ENCODE measurements at places on chromosomes 12 and 14.
A peak's percentile ranks its signal among the peaks of the same experiment; 100 is the strongest.

DNA sequence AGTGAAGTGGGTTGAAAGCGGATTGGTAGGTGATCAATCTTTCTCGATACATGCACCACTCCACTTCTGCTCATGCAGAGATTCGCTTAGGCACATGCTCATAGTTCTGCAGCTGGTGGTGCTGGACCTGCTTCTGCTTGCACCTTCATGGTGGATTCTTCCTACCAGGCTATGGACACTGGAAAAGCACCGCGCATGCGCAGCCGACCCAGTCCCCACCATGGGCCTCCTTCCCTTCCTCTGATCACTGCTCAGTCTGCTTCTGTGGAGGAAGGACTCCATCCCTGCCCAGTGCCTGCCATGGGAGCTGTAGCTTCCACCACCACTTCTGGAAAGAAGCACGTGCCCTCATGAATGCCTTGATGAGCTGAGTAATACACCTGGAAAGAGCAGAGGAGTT lies 61.8 kb upstream of the PTPRQ start:
- DNase-seq: no peak

DNA sequence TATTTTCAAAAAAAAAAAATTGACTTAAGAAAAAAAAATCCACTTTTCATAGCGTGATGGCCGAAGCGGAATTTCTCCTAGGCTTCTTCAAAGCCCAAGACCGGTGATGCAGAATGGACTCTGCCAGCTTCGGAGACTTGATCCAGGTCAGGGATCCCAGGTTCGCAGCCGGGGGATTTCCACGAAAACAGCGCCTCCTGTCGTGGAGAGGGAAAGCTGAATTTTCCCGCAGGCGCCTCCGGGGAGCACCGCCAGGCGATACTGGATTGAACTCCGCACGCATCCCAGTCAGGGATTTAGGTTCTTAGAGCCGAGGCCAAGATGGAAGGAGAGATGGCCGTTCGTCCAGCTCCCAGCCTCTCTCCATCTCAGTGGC lies 2.1 kb downstream of the TTC6 start:
- DNase-seq: no peak

DNA sequence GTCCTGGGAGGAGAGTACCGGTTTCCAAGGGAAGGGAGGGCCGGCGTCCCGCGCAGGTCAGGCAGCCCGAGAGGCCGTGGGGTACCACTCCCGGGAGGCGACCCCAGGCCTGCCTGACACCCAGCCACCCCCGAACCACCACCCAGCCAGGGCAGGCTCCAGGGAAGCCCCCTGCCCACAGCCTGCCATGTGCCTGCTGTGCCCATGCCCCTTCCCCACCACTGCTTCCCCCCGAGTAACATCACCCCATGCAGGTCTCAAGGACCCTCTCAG lies 2.3 kb downstream of the NUDT14 start:
- DNase-seq: no peak

- DNase-seq: no peak
Observed at GRCh38 chr14:73776194-73776537, 62.0 kb upstream of the PNMA1 start.

DNA sequence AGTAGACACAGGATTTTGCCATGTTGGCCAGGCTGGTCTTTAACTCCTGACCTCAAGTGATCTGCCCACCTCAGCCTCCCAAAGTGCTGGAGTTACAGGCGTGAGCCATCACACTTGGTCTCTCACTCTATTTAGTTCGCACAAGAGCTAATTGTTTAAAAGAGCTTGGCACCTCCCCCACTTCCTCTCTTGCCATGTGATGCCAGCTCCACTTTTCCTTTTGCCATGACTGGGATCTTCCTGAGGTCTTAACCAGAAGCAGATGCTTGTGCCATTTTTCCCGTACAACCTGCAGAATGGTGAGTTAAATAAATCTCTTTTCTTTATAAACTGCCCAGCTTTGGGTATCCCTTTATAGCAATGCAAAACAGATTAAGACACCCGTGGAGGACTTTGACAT lies 200.1 kb upstream of the FRMD6 start:
- DNase-seq: no peak

DNA sequence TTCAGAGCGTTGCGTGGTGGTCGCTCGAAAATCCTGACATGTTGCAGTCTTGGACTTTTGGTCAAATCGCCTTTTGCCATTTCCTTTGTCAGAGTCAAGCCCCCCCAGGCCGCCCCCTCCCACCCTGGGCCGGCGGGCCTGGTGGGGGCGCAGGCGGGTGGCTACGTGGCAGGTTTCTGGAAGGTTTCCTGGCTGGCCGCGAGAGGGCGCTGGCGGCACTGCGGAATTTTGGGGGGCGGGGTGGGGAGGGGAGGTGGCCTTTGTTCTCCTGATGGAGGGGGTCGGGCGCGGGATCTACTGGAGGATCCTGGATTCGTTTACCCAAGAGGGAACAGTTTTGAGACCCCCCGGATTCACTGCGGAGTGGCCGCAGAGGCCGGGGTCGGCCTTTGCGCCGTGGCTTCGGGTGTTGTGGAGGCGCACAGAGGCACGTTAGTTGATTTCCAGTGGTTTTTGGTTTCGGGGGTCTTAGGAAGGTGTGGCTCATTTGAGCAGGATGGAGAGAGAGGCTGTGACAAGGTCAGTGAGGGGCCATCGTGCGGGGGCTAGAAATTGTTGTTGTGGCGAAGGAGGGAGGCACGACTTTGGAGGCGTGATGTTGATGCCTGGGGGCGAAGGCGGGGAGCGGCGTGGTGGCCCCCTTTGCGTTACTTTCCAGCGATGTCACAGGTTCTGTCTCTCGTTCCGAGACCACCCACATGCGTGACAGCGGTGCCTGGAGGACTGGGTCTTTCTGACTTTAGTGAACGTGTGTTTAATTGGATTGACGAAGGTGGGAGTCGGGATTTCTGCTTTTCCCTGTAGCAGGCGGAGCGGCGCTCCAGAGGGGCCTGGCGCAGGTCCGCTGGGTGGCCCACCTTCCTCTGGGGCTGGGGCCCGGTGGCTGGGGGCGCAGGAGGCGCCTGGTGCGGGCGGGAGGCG lies 1.4 kb downstream of the MEG3 start:
- DNase-seq: no peak

DNA sequence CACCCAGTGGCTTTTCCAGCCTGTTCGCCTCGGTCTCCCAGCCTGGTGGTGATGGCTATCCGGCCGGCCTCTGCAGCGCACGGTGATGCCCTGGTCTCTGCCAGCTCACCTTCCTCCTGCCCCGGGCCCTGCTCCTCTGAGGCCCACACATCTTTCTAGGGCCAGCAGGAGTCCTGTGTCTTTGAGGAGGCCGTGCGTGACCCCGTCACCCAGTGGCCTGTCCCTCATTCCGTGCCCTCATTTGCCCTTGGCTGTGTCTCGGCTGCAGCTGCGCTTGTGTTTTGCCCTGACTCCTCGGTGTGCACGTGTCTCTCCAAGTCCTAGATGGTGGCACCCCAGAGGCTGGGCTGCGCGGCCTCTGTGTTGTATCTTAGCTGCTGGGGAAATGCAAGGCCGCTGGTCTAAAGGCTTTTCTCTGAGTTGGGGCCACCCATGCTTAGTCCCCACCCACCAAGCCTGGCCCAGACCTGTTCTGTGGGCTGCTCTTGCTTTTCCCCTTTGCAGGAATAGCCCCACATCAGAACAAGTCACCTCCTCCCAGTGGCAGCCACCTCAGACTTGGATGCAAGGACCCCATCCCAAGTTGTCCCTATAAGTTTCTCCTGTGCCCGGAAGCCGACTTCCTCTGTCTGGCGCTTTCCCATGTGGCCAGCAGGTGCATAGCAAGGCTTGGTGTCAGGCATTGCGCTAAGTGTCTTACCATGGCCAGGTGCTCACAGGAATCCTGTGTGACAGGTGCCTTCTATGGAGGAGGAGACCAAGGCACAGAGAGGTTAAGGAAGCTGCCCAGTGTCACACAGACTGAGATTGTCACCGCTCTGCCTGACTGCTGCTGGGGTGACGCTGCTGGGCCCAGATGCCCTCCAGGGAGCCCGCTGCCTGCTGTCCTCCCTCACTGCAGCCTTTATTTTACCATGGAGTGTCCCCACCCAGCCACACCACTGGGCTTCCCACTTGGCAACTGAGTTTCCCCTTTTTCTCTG lies 64.5 kb downstream of the TSPAN9 start:
- DNase-seq: no peak

DNA sequence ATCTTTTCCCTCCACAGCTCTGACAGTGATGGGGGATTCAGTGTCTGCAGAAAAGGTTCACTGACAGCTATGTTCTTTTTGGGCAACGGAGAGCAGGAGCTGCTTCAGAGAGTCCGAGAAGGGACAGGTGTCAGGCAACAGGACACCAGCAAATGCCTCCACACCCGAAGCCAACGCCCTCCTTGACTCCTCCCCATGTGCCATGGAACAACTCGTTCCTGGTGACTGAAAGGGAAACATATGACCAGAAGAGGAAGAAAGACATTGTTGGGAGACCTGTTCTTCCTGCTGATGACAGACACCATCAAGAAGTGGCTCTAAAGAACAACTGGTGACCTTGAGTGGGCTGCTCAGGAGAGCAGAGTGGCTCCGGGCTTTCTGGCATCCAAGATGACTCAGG lies 172.3 kb upstream of the NOS1 start:
- DNase-seq: no peak

GRCh38 chr14:69360438-69361108 lies 37.5 kb downstream of the ERH start:
- no peak for DNase-seq

- no peak for DNase-seq
Observed at GRCh38 chr12:46131732-46132469, 136.9 kb downstream of the SLC38A1 start.

DNA sequence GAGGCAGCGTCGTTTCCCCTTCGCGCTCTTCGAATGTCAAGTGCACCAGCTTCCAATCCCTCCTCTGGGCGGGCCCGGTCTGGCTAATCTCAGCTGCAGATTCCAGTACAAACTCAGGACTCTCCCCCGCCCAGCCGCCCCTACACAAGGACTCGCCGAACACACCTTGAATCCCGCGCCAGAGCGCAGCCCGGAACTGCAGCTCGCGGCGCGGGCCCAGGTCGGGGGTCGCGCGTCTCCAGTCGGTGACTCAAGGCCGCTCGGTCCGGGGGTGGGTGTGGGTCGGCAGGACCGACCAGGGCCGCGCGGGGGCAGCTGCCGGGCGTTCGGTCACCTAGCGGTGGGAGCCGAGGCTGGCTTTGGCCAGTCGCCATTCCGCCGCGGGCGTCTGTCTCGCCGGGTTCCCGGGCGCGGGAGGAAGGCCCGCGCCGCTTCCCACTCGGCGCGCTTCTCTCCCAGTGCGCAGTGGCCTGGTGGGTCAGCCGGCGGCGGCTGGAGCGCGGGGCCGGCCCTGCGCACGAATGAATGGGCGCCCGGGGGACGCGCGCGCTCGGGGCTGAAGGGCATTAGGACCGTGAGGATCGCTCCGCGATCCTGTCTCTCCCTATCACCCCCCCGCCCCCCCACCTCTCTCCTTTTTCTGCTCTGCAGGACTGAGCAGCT lies at the start of gene GALNT16:
Gene GALNT16 (plus strand): TSS at position 632 of the 663 bp plus-strand sequence. CDS start 133 bp downstream, outside the sequence.
- no peak for DNase-seq

DNA sequence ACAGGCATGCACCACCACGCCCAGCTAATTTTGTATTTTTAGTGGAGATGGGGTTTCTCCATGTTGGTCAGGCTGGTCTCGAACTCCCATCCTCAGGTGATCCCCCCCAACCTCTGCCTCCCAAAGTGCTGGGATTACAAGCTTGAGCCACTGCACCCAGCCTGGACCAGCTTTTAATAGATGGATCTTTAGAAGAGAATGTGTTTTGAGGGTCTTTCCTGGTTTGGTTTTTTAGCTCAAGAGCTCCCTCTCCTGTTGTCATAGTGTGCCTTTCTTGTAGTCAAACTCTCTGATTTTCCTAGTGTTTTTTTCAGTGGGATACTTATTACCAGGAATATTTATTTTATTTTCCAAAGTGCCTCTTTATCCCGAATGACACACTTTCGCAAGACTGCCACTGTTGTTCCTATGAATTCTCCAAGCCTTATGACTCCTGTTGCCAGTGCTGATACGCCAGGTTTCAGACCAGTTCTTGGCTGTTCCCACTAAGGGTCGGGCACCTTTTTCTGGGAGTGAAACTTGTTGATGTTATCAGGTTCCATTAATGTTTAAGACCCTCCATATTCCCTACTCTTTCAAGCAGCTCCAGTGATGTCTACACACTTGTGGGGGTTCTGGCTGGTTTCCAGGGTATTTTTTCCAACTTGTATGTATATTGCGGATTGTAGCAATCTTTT lies 31.5 kb upstream of the LIMA1 start:
- DNase-seq: no peak

DNA sequence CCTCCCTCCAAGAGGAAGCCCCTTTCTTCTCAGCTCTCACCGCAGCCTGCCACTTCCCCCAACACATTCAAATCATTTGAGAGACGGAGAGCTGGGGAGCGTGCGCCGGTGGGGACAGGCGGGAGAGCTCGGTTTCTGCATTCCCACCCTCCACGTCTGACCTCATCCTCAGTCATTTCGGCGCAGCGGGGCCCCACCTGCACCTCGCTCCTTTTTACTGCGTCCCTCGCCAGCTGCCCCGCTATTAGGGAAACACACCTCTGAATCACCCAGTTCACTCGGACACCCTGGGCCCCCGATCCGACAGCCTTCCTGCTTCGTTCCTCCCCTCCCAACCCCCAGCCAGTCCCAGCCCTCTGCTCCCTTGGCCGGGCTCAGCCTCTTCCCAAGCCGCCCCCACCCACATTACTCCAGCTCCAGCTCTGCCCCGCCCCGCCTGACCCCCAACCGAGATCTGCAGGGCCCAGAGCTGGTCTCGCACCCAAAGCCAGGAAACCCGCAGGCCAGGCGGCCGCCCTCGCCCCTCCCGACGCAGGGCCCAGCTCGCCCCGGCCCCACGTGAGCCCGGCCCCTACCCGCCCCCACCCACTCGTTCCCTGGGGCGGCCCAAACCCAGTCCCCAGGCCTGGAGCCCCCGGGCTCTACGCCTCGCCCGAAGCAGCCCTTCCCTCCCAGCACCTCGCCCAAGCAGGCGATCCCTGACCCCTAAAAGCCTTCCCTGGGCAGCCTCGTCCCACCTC lies 783 bp downstream of the CORO1C start:
- peak; percentile 74 for DNase-seq

- no peak for DNase-seq
Observed at GRCh38 chr14:31867570-31867969, 209.5 kb upstream of the ARHGAP5 start.

DNA sequence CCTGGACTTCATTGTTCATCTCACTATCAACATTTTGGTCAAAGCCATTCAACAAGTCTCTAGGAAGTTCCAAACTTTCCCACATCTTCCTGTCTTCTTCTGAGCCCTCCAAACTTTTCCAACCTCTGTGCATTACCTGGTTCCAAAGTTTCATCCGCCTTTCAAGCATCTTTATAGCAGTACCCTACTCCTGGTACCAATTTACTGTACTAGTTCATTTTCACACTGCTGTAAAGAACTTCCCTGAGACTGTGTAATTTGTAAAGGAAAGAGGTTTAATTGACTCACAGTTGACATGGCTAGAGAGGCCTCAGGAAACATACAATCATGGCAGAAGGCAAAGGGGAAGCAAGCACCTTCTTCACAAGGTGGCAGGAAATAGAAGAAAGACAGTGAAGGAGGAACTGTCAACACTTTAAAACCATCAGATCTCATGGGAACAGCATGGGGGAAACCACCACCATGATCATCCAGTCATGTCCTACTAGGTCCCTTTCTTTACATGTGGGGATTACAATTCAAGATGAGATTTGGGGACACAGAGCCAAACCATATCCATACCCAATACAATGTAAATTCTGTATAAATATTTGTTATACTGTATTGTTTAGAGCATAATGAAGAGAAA lies 109.7 kb downstream of the C12orf75 start:
- no peak for DNase-seq
